ENCODE measurements at places on chromosomes 4 and X.

- DNase-seq: no peak
Observed at GRCh38 chr4:24574236-24574635, 10.1 kb downstream of the DHX15 start.

DNA sequence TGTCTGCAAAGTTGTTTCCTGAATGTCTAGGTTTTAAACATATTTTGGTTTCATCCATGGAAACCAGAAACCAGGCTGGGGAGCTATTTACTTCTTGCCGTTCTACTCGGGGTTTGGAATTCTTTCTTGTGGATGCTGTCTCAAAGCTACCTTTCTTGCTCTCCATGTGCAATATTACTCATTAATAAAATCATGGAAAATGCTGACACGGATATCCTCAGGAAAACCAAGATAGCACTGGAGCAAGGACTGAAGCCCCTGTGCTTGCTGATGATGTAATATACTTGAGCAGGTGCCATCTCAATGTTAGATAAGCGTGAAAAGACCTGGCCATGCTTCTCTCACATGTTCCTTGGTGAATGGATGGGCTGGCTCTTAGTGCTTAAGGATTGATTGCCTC, 41.5 kb upstream of the HPF1 start:
- no peak for DNase-seq

GRCh38 chrX:96791559-96791958, 92.1 kb upstream of the RPA4 start:
- no peak for DNase-seq

DNA sequence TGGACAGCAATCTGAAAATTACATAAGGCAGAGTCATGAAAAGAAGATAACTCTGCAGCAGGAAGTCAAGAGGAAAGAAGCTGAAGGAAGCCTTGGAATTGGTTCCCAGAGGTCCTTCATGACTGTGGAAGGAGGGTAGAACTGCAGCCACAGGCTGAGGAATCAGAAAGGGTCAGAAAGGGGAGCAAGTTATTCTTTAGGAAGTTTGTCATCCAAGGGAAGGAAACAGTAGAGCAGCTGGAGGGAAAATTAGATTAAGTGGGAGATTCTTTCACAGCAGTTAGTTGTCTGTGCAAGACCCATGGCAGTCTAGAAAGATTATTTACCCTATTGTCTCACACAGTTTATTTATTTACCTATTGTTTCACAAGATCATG, 9.3 kb upstream of the ADH1C start:
- no peak for DNase-seq

- no peak for DNase-seq
Observed at GRCh38 chr4:133597251-133597650, 448.2 kb downstream of the PCDH10 start.

DNA sequence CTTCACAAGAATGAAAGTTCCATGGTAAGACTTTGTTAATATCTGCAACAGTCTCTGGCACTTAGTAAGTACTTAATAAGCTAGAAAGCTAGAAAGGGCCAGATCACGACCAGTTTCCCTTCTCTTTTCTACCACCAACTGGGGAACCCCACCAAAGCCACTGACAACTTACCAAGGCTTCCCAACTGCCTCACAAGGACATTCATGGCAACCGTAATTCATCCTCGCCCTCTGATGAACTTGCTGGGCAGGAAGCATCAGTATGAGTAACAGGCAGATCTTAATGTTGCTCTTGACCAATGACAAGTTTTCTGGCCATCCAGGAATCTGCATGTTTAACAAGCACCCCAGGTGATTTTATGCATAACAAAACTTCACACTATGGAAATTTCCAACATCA, 23.2 kb upstream of the ZCCHC13 start:
- no peak for DNase-seq

- DNase-seq: no peak
Observed at GRCh38 chr4:173367285-173367684, 3.5 kb upstream of the SAP30 start.
